Activated T-cell treated with anti-CD3 and anti-CD28 coated beads for 24 hours (primary cell): ENCODE measurements at places on chromosomes 6 and 20.

DNA sequence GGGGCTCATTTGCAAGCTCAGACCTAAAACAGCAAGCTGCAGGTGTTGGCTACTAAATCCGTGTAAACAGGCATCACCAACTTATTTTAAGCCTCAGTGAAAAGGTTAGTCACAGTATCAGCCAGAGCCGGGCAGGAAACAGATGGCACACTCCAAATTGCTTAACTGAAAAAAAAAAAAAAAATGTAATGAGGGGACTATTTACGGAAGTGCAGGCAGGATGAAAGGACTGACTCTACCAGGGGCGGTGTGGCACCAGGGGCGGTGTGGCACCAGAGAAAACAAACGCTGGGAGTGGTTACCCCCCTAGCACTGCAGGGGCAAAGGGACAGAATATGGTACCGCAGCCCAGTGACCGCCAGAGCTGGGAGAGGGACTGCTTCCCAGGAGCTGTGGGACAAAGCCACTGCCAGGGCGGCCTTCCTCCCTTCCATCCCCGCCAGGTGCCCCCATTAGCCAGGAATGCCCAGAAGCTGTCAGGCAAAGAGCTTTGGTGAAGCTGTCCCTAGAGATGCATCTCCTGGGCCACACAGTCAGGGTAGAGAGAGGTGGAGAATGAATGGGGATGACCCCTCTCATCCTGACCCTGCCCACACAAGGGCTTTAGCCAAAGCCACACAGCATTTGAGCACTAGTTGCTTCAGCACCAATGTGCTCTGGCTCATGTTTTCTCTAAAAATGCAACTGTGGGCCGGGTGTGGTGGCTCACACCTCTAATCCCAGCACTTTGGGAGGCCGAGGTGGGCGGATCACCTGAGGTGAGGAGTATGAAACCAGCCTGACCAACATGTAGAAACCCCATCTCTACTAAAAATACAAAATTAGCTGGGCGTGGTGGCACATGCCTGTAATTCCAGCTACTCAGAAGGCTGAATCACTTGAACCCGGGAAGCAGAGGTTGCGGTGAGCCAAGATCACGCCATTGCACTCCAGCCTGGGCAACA, 39.6 kb upstream of the GFOD1 start:
- peak; percentile 4 for DNase-seq

GRCh38 chr6:83867527-83868161, 8.2 kb downstream of the CYB5R4 start:
- no peak for DNase-seq

- DNase-seq: no peak
Observed at GRCh38 chr20:11091511-11091910, 417.7 kb upstream of the JAG1 start.

- DNase-seq: no peak
Observed at GRCh38 chr6:126020305-126021050, 34.1 kb downstream of the TRMT11 start.

- no peak for DNase-seq
Observed at GRCh38 chr6:20778459-20778858, 244.2 kb downstream of the CDKAL1 start.
